ENCODE measurements at places on chromosomes 1 and 21.

DNA sequence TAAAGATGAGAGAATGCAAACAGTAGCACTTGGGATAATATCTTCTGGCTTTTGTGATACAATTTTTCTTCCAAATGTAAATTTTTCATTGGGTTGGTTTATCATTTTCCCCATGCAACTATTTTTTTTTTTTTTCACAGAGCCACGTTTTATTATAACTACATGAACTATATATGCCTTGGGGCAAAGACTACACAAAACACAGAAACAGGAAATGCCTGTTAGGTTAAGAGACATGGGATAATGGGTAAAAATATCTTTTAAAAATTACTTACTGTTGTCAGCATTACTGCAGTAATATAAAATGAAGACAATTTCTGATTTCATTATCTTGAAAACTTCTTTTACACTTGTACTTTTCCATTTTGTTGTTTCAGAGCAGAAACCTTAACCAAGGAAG lies 74.6 kb downstream of the DISP1 start:
- DNase-seq, result no peak

GRCh38 chr1:51945591-51945990 lies 44.9 kb downstream of the RAB3B start:
- no peak for DNase-seq

DNA sequence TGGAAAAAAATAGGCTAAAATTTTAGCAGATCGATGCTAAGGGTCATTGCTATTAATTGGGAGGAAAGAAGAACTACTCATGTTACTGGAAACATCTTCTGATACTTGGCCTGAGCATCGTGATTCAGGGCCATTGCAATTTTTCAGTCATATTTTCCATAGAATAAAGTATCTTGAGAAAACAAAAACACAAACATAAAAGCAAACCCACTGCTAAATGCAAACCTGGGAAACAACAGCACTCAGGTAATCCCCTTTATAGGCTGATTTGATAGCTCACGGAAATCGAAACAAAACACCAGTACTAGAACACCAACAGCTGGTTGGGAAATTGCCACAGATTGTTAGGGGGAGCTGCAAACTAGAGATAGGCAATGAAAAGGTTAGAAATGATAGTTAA lies 172.9 kb upstream of the ESRRG start:
- no peak for DNase-seq

DNA sequence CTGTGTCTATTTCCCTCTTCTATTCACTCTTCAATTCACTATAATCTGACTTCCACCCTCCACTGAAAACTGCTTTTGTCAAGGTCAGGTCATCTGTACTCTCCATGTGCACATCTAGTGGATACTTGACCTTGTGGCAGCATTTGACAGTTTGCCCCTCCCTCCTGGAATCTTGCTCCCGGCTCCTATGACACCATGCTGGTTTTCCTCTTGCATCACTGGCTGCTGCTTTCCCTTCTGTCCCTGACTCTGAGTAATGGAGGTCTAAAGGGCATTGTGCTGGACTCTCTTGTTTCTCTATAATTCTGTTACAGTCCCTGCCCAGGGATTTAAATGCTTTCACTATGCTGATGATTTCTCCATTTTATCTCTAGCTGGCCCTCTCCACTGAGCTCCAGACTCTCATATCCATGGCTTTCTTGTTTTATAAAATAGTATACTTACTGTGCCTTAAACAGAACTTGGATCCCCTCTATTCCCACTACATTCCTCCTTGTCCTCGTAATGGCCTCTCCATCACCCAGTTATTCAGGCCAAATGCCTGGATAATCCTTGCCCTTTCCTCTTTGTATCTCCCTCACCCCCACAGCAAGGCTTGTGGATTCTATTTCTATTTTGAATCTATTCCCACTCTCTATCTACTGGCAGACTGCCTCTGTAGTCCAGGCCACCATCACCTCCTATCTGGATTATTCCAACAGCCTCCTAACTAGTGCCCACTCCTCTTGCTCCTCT lies 36.8 kb upstream of the PODN start:
- no peak for DNase-seq

DNA sequence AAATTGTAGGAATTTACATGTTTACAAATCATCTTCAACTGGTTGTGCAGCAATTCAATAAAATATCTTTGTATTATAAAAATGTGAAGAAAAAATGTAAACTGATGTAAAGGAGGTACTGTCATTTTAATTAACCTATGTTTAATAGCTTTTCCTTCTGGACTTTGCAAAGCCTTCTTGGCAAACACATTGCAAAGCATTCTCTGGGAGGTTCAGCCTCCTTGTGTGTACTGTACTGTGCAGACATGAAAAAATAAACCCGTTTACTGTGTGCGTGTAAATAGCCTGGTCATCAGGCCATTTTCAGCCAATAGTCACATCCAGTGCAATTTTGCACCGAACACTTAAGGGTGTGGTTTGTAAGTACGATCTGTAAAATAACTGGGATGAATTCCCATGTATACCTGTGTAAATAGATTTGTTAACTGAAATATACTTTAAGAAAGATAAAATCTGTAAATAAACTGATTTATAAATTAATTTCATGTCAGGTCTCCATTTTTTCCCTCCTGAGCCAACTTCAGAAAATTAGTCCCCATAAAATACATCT lies 40.2 kb upstream of the QSOX1 start:
- DNase-seq, result no peak
